ENCODE measurements at places on chromosomes 4 and X.

DNA sequence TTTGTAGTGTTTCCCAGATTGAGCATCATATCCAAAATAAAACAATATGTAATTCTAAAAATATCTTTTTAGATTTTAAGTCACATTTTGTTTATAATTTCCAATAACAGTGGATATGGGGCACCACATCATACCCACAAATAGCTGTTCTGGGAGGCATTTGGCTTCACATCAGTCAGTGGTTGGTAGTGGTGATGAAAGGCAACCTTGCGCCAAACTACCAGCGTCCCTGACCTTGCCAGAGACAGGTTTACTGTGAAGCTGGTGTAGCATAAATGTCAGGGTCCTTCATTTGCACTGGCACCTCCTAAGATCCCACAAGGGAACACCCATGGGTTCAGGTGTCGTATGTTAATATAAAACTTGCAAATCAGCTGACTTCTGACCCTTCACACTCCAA lies 222.2 kb downstream of the DCTD start:
- DNase-seq, result no peak

DNA sequence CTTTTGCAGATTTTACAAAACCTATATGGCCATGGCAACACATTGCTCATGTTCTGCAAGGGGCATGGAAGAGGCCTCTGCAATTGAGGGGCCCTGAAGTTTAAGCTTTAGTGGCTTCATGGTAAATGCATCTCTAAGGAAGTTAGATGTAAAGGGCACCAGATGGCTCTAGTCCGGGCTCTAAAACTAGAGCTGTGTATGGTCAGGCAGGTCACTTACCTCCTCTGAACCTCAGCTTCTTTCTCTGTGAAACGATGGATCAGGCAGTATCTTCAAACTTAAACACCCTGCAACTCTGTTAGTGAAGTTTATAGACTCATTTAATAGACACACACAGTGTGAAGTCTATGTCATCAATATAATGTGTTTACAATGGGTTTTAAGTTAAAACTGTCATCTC lies 10.0 kb downstream of the MAGEB17 start:
- DNase-seq, result no peak

DNA sequence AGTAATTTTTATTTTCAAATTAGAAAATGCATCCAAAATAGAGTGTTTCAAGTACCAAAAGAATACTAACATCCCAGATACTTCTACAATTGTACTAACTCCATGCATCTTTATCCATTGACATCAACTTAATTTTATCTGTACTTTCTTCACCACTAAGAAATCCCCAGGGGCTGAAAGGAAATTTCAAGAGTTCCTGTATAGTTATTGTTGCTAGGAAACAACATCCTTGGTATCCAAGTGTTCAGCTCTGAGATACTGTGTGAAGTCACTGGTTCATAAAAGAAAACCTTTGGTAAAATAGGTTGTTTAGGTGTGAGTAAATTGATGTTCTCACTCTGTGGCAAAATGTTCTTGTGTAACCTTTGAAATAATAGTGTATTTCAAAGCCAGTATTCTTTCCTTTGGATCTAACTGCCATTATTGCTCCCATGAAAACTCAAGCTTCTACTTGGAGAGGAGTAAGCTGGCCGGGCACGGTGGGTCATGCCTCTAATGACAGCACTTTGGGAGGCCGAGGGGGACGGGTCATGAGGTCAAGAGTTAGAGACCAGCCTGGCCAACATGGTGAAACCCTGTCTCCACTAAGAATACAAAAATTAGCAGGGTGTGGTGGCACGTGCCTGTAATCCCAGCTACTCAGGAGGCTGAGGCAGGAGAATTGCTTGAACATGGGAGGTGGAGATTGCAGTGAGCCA lies 72.9 kb downstream of the COMMD8 start:
- no peak for DNase-seq

- no peak for DNase-seq
Observed at GRCh38 chr4:150167054-150167453, 88.8 kb downstream of the DCLK2 start.

- DNase-seq, result no peak
Observed at GRCh38 chr4:136036744-136037143, 1495.5 kb downstream of the PCDH18 start.

- DNase-seq, result no peak
Observed at GRCh38 chr4:69750346-69750745, 10.1 kb downstream of the SULT1B1 start.

DNA sequence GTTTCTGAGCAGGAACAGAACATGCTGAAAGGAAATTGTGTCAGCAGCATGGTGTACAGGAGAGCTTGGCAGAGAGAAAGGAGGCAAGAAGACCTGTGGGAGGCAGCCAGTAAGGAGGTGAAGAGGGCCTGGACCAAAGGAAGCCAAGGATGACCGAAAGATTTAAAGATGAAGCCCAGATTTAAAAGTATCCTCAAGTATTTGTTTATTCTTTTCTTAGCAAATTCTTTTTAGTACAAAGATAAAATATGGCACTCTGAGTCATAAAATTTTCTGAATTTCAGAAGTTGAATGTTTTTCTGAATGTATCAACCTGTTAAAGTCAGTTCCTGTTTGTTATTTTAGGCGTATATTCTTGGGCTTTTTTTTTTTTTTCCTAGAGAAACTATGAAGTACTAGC lies 3.5 kb downstream of the PKD2 start:
- no peak for DNase-seq

DNA sequence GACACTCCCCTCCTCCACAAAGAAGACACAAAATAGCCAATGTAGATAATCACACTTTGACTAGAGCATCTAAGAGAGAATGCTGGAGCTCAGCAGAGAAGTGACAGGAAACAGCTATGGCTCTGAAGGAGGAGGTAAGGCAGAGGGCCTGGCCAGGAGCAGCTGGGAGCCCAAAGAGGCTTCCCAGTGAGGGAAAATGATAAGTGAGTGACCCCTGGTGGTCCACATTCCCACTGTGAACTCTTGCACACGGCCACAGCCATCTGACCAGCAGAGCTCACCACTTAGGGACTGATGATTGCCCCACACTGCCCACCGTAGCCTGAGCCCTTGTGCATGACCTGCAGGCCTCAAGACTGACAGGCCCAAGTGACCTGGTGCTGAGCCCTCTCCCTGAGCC lies 162.7 kb upstream of the GALNTL6 start:
- no peak for DNase-seq

GRCh38 chrX:153762626-153763173 lies 1.3 kb upstream of the PLXNB3 start:
- no peak for DNase-seq

GRCh38 chr4:55450566-55450965 lies 54.8 kb downstream of the TMEM165 start:
- DNase-seq, result no peak

- DNase-seq, result no peak
Observed at GRCh38 chrX:40155589-40156469, 58.1 kb upstream of the BCOR start.
